ENCODE measurements at places on chromosomes 1 and 21.

DNA sequence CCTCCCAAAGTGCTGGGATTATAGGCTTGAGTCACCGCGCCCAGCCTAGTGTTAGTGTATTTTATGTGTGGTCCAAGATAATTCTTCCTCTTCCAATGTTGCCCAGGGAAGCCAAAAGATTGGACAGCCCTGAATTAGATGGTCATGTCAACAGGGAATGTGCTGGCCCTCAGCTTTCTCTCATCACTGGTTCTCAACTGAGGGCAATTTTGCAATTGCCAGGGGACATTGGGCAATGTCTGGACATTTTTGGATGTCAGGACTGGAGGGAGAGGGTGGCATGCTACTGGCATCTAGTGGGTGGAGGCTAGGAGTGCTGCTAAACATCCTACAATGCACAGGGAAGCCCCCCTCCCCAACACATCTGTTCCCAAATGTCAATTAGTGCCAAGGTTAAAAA is 95.0 kb downstream of the LAMC2 start:
- DNase-seq = peak; percentile 38

DNA sequence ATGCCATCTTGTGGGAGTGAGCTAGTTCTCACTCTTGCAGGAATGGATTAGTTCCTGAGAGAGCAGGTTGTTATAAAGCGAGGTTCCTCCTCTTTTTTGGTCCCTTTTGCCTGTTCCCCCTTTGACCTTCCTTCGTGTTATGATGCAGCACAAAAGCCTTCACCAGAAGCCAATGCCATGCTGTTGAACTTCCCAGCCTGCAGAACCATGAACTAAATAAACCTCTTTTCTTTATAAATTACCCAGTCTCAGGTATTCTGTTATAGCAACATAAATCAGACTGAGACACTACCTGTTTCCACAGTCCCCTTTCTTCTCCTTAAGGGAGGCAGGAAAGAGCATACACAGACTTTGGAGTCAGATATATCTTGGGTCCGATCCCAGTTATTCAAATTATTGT is 25.6 kb downstream of the DISP3 start:
- no peak for DNase-seq

GRCh38 chr1:205321162-205321958 is at the start of gene NUAK2:
NUAK2 (minus strand) TSS chr1:205321745; CDS start chr1:205321628, 117 bp downstream.
- peak; percentile 95 for DNase-seq

DNA sequence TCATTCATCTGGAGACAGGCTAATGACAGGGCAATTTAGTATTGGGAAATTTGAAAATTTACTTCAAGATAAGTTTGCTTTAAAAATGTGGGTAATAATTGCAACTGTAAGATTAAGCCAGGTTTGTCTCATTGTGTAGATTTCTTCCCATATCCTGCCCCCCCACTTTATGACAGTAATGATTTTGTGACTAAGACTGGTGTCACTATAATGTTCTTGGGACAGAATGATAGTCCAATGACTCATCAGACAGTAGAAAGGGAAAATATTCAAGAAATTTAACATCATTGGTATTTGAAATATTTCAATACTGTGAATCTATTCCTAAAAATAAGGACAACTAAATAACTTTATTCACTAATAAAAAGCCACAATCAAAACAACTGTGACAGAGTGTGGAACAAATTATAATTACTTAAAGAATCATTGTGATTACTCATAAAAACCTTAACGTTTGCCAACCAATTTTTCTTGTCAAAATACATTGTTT is 36.7 kb downstream of the FH start:
- DNase-seq = peak; percentile 36

DNA sequence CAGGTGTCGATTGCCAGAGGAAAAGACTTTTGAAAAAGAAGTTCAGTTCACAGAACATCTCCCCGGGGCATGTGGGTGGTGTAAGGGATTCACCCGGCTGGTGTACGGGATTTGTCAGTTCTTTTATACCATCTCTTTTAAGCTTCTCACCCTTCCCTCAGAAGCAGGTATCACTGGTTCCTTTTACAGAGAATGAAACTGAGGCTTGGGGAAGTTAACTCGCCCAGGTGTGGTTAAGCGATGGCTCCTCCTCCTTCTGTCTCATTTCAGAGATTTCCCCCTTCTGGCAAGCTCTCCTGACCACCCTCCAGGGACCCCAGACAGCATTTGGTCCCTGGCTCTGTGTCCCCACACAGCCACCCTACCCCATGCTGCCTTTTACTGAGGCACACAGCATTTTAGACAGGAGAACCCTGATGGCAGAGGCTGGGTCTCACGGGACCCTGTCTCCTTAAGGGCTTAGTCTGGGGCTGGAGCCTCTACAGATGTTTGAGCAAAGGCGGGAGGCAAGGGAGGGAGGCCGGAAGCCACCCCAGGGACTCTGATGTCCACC is 2.8 kb upstream of the ECE1 start:
- DNase-seq = no peak

DNA sequence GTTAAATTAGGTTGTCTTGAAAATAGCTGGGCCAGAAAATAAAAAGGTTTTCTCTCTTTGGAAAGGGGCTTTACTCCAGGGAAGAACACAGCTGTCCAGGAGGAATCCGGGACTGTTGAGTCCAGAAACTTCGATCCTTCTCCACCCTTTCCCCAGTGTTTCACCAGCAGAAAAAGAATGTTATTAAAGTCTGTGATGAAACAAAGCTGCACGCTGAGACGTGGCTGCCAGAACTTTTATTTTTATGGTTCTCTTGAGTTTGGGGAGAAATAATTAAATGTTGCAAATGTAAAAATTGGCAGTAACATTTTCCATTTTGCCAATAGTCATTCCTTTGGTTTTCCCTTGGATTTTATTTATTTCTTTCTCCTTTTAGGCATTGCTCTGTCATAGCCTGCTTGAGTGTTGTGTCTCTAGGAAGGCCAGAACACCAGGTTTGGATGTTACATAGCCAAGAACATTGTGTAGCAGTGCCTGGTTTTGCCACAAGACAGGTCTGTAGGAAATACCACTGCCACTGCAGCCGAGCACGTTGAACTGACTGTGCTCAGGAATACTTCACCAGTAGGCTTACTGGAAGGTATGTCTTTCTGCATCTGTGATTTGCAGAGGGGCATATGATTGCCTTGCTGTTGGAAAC is 87.4 kb downstream of the ROR1 start:
- DNase-seq = no peak

GRCh38 chr1:59593798-59594790 is 220.7 kb upstream of the HOOK1 start:
- no peak for DNase-seq

GRCh38 chr1:238476841-238477240 is 586.1 kb upstream of the ZP4 start:
- no peak for DNase-seq

DNA sequence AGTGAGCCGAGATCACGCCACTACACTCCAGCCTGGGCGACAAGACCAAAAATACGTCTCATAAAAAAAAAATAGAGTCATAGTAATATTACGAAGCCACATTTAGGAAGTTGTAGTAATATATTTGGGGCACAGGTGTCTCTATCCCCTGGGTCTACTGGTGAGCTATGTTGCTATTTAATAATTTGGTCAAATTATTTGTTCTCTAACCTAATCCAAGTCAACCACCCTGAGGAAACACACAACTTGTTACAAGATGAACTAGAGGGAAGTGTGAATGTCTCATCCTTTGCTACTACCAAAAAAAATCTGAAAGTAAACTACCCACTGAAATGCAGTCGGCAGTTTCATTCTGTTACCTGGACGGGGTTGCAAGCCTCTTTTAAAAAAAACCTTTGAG is 35.3 kb downstream of the RGS8 start:
- no peak for DNase-seq

GRCh38 chr1:226731257-226731893 is 7.7 kb downstream of the ITPKB start:
- no peak for DNase-seq

DNA sequence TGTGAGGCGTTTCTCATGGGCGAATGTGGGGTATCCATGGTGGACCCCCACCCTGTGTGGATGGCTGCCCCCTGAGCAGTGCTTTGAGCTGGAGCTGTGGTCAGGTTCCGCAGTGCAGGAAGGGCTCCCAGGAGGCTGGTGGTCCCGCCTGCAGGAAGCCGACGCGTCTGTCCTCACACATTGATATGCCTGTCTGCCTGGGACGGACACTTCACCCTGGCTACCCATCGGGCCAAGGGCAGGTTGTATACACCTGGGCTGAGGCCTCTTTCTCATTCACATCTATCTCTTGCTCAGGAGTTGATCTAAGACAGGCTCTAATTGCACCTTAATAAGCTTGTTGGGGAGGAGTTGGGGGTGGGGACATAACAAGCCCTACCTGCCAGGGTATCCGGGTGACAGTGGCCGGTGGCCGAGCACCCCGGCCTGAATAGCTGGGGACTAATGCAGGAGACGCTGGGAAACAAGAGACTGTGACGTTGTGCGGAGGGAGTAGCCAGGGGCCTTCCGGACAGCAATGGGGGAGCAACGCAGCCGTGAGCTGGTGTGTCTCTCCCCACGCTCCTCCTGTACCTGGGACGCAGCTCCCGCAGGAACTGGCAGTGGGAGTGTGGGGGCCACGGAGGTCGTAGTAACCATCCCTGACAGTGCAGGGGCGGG is 21.7 kb downstream of the PDXK start:
- DNase-seq = peak; percentile 89

GRCh38 chr21:38041493-38041892 is 125.2 kb upstream of the KCNJ6 start:
- DNase-seq = no peak

DNA sequence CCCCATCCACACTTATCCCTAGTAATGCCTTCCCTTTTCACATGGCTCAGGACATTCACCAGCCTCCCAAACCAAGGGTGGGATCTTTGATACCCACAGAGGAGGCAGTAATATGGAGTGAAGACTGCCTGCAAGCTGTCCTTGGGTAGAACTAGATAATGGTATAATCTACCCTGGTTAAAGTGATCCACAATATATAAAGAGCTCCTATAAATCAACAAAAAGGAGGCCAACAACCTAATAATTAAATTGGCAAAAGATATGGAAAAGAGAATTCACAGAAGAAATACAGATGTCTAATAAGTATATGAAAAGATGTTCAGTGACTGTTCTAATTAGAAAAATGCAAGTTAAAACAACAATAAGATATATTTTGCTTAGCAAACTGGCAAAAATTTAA is 30.7 kb upstream of the SPOCD1 start:
- DNase-seq = no peak

DNA sequence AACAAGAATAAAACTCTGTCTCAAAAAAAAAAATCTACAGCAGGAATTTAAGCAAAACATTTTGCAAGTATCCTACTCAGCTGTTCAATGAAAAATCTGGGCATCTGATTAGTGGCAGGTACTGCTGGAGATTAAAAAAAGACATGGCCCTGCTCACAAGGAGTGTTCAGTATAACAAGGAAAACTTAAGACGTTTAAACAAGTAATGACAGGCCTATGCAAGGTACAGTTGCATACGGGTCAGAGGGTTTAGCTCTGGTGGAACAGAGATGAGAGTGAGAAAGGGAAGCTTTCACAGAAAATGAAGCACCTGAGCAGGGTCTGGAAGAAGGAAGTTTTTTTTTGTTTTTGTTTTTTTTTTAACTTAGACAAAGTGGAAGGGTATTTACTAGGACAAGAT is 23.0 kb downstream of the SNRNP40 start:
- DNase-seq = no peak

- no peak for DNase-seq
Measured at GRCh38 chr1:17108360-17108759, 10.9 kb downstream of the PADI2 start.

GRCh38 chr1:229254910-229255541 is 15.9 kb upstream of the RAB4A start:
- DNase-seq = no peak

- no peak for DNase-seq
Measured at GRCh38 chr1:20343149-20343937, 52.7 kb downstream of the VWA5B1 start.

DNA sequence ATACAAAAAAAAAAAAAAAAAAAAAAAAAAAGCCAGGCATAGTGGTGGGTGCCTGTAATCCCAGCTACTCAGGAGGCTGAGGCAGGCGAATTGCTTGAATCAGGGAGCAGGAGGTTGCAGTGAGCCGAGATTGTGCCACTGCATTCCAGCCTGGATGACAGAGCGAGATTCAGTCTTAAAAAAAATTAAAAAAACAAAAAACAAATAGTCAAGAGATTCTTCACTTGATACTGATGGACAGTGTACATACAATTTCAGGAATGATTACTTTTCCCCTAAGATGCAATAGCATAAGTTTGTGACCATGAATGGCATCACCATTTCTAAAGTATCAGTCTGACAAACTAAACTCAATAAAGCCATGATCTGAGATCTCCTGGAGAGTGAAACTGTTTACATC is 60.8 kb upstream of the IVNS1ABP start:
- no peak for DNase-seq

- no peak for DNase-seq
Measured at GRCh38 chr1:12203216-12204007, 26.4 kb upstream of the VPS13D start.

DNA sequence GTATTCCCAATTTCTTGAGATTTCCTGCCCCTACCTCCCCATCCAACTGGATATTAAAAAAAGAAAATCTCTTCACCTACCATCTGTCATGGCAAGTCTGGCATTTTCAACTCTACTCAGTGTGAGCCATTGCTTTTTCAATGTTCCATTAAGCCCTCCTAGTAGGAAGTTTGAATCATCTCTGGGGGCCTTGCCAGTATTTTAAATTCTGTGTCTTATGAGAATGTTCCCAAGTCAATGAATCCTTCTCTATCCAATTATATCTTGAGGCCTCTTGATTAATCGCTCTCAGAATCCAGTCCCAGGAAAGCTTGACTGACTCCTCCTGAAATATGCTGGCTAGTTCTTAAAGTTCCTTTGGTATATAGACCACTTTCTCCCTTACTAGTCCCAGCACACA is 91.5 kb downstream of the NGF start:
- DNase-seq = no peak

GRCh38 chr1:107252271-107252670 is 111.4 kb downstream of the NTNG1 start:
- DNase-seq = no peak

GRCh38 chr1:3323021-3323795 is 131.3 kb upstream of the ARHGEF16 start:
- no peak for DNase-seq

DNA sequence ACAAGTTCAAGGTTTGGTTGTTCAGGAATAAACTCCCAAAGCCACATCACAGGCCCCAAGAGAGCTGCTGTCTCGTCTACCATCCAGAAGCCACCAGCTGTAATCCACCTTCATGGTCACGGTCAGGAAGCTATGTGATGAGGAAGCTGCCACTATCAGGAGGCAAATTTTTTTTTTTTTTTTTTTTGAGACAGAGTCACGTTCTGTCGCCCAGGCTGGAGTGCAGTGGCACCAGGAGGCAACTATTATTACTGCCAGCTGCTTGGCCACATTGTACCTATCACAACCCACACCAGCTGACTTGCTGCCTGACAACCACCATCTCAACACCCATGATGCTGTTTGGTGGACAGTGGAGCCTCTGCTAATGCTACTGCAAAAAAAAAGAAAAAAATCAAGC is 124.1 kb downstream of the OMA1 start:
- DNase-seq = no peak
